ENCODE measurements at places on chromosomes 4 and X.
A peak's percentile ranks its signal among the peaks of the same experiment; 100 is the strongest.

DNA sequence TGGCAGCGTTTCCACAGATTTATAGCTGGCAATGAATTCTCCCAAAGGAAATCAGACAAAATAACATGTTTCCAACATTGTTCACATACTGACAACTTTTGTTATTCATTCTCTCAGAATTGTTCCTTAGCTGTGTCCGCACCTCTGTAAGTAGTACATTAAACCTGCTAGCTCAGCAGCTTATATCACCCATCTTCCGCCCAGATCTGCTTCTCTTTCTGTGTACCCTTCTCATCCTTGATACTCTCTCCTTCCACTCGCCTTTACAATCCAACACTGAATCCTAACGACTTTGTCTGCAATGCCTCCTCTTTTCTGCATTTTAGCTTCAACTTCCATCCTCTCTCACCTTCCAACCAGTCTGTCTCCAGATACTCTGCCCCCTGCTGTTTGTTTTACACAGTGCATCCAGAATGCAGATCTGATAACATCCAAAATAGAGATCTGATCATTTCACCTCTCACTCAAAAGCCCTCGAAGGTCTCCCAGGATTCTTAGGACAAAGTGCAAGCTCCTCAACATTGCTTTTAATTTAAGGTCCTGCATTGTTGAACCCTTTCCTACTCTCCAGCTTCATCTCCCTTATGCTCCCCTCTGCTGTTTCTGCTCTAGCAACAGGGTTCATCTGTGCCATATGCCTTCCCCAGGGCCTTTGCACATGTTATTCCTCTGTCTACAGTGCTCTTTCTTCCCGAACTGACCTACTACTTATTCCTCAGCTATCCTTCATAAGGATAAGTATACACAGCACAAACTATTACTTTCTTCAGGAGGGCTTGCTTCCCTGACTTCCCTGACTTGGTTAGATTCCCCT lies 67.3 kb upstream of the VBP1 start:
- H3K4me1 ChIP-seq, result no peaks in the 10 kb centered on the region
- no peak overlapping the region for H3K27ac ChIP-seq
- no peaks in the 10 kb centered on the region for H3K27me3 ChIP-seq

- no peak overlapping the region for H3K4me3 ChIP-seq
- no peak overlapping the region for H3K27ac ChIP-seq
- H3K4me1 ChIP-seq, result no peaks in the 10 kb centered on the region
- peak; percentile 53 for DNase-seq
These were observed 127.2 kb upstream of the FRMPD4 start for GRCh38 chrX:12011075-12011474.

- DNase-seq, result no peak
- H3K27ac ChIP-seq, result no peak overlapping the region
- H3K4me3 ChIP-seq, result no peak overlapping the region
- H3K36me3 ChIP-seq, result no peaks in the 10 kb centered on the region
- no peaks in the 10 kb centered on the region for H3K4me1 ChIP-seq
- H3K27me3 ChIP-seq, result no peaks in the 10 kb centered on the region
These were observed 50.4 kb downstream of the SPARCL1 start for GRCh38 chr4:87478732-87479250.

DNA sequence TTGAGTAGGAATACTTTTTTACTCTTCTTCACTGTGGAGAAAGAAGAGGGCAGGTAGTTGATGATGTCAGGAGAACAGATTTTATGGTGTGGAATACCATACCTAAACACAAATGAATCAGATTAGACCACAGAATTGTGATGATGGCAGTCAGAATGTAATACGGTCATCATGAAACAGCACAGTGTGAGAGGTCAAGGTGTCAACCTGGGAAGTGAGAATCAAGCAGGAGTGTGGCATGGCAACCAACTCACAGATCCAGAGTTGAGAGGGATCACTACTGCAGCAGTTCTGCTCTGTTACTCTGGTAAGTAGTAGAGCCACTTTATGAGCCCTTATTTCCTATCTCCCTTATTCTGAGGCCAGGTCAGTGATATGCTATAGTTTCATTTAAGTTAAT lies 27.7 kb downstream of the METTL14 start:
- H3K4me3 ChIP-seq, result no peak overlapping the region
- peak; percentile 57 for DNase-seq
- H3K4me1 ChIP-seq, result no peaks in the 10 kb centered on the region
- H3K27ac ChIP-seq, result no peak overlapping the region
- no peaks in the 10 kb centered on the region for H3K36me3 ChIP-seq

GRCh38 chr4:23368081-23368697 lies 521.7 kb downstream of the PPARGC1A start:
- DNase-seq, result peak; percentile 8
- no peak overlapping the region for H3K27ac ChIP-seq
- H3K4me3 ChIP-seq, result no peak overlapping the region
- no peaks in the 10 kb centered on the region for H3K4me1 ChIP-seq

DNA sequence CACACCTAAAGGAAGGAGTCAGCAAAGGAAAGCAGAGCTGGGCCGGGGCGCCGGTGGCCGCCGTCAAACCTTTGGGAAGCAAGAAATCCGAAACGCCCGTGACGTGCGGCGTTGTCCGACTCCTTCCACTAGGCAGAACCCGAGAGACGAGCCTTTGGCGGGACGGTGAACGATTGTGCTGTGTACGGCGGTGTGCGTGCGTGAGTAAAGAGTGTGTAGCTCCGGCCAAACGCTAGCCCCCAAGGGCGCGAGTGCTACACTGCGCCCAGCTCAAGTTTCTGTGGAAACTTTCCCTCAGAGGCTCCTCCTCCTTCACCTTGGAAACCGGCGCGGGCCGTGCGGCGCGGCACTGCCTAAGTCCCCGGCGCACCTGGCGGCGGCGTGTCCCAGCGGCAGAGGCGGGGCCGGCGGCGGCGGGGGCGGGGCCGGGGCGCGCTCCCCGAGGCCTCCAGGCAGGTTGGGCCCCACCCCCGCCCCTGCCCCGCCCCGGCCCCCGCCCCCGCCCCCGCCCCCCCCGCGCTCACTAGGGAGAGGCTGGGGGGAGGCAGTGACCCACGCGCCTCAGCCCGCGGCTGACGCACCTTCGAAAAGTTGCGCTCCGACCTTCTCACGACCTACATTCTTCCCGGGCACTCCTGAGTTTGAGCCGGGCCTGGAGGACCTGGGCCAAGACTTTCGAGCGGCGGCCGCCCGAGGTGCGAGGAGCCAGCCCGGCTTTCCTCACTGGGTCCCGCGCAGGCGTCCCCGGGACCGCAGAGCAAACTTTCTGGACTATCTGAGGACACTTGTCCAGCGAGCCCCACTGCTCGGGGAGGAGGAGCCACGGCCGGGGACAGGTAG lies at the start of gene FHIP1A:
TSS of gene FHIP1A (plus strand) at position 547 of the 840 bp plus-strand sequence. CDS start 157,084 bp downstream, outside the sequence.
- H3K4me1 ChIP-seq, result peaks cover 2% of the 10 kb centered on the region
- DNase-seq, result peak; percentile 43
- peak within 1 kb of the TSS; percentile 59 for H3K4me3 ChIP-seq
- H3K36me3 ChIP-seq, result no peaks in the 10 kb centered on the region

- H3K27me3 ChIP-seq, result no peaks in the 10 kb centered on the region
- H3K27ac ChIP-seq, result no peak overlapping the region
- no peaks in the 10 kb centered on the region for H3K36me3 ChIP-seq
- no peaks in the 10 kb centered on the region for H3K4me1 ChIP-seq
These were observed 76.0 kb downstream of the INTS6L start for GRCh38 chrX:135596495-135596894.

DNA sequence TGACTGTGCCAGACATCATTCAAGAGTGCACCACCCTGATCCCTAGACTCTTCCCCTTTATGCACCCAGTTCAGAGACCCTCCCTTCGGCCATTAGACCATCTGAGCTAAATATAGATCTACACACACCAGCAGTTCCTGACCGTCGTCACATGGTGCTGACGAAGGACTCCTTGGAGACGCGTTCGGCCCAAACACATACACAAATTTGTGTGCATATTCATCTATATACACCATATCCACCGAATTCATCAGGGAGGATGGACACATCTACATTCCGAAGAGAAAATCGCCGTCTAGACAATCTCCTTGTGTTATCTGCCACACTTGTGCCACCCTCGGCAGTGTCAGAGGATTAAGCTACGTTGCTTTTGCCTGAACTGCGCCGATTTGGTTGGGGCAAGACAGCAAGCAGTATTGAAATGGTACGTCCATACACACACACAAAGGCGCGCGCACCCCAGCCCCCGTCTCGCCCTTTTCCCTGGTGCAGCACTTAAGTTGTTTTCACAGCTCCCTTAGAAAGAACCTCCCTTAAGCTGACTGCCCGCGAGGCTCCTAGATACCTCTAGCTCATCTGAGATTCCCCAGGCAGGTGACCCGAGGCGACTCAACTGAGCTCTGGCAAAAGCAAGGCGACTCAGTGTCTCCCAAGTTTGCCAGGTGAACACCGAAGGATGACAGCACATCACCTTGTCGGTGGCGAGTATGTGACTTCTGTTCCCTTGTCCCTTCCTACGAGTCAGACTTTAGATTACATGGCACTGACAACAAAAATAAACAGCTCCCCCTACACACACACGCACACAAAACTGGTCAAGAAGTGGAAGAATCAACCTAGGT lies 1.0 kb downstream of the RASGEF1B start:
- peaks cover 12% of the 10 kb centered on the region for H3K27me3 ChIP-seq
- no peak overlapping the region for H3K27ac ChIP-seq
- DNase-seq, result no peak
- peak overlapping the region; percentile 54 for H3K4me3 ChIP-seq

DNA sequence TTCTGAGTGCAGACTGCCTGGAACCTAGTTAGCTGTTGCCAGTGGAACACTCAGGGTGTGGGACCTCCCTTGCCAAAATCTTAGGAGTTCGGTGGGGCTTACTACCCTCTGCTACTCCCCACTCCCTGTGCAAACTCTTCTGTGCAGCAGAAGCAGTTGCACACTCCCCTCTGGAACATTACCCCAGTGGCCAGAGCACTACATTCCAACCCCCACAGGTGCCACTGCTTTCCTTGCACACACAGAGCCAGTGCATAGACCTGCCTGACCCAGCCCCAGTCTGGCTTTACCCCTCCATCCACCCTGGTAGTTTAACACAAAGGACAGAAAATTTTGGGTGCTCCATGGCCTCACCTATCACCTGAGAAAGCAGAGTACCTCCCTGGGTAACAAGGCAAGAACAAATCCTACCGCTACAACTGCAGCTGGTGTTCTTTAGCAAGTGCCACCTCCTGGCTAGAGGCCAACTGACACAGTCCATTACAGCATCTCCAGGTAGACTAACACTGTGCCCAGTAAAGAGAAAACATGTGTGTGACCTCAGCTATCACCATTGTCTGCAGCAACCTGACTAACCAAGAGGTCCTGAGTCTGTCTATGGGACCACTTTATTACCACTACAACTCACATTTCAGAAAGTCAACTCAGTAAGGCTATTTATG lies 11.5 kb upstream of the RASSF6 start:
- H3K36me3 ChIP-seq, result no peaks in the 10 kb centered on the region
- H3K4me3 ChIP-seq, result no peak overlapping the region
- no peak for DNase-seq
- peaks cover 3% of the 10 kb centered on the region for H3K27me3 ChIP-seq
- H3K27ac ChIP-seq, result no peak overlapping the region
- no peaks in the 10 kb centered on the region for H3K4me1 ChIP-seq

DNA sequence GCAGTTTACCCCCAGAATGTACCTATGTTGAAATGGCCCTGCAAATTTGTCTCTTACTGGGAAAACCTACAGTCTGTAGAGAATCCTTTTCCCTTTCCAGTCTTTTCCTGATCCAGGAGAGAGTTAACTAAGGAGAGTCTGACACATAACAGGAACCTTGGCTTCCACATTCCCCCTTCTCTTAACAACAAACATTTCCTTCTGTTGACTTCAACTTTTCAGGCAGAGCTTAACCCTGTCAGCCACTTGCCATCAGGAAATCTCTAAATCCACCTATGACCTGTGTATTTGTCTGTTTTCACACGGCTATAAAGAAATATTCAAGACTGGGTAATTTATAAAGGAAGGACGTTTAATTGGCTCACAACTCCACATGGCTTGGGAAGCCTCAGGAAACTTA lies 45.6 kb upstream of the GPR78 start:
- DNase-seq, result no peak
- peaks cover 7% of the 10 kb centered on the region for H3K4me1 ChIP-seq
- H3K27ac ChIP-seq, result no peak overlapping the region
- H3K36me3 ChIP-seq, result no peaks in the 10 kb centered on the region
- no peak overlapping the region for H3K4me3 ChIP-seq

GRCh38 chrX:53254570-53255461 lies 26.6 kb downstream of the IQSEC2 start:
- no peak overlapping the region for H3K4me3 ChIP-seq
- no peak overlapping the region for H3K27ac ChIP-seq
- H3K4me1 ChIP-seq, result no peaks in the 10 kb centered on the region
- H3K36me3 ChIP-seq, result no peaks in the 10 kb centered on the region

GRCh38 chr4:23194751-23195150 lies 502.0 kb downstream of the GBA3 start:
- no peak for DNase-seq
- no peak overlapping the region for H3K4me3 ChIP-seq
- H3K36me3 ChIP-seq, result no peaks in the 10 kb centered on the region

Data from fibroblast of lung (primary cell).